Spinal cord (tissue), 10 donors: ENCODE measurements at places on chromosomes 11 and 22.

DNA sequence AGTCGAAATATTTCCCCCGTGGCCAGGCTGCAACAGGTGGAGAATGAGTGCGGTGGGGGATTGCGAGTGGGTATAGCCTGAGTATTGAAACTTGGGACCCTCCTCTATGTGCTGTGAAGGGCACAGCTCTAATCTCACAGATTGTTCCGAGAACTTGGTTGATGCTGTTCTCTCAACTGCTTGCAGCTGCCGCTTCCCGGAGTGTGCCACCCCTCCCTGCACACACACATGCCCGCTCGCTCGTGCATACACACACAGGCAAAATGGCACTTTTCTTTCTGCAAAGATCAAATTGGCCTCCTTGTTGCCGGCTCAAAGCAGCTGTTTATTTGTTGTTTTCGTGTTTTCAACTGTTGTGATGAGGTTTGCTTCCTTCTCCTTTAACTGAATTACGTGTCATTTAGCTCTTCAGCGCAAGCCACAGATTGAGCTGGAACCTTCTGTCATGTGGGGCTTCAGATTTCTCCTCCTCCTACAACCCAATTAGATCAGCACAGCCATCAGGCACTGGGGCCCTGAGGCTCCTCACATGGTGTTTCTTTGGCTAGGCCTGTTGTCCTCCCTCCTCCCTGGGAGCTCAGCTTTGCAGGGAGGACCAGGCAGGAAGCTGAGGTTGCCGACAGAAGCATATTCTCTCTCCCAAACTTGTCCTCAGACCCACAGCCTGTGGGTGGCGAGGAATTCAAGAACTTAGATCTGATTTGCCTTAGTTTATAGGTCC, 13.9 kb upstream of the B3GAT1 start:
- no peak for DNase-seq

- no peak for DNase-seq
Observed at GRCh38 chr11:121654259-121654842, 201.6 kb upstream of the SORL1-AS1 start.

GRCh38 chr11:96219981-96220623, 122.9 kb downstream of the MAML2 start:
- no peak for DNase-seq

GRCh38 chr22:43851058-43851978, 11.0 kb downstream of the SULT4A1 start:
- DNase-seq: no peak

DNA sequence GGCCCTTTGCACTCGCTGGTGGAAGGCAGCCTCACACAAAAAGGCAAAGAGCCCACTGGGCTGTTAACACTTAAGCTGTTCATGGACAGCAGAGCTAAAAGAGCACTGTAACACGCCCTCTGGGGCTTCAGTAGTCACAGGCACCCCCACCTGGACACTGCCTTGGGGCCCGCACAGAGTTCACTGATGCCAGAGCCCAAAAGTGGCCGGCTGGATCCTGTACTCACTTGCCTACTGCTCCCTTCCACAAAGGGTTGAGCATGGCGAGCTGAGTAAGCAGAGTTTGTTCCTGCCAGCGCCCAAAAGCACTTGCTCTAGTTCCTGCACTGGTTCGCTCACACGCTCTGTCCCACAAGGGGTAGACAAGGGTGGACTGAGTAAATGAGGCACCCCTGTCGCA, 78.8 kb downstream of the RELT start:
- DNase-seq: no peak
